Activated CD8-positive, alpha-beta T cell treated with anti-CD3 and anti-CD28 coated beads for 36 hours (primary cell): ENCODE measurements at places on chromosomes 5 and 9. TPM values are rescaled to one million over a fixed set of nuclear protein-coding genes. Genes with fewer than 3 reads are reported as not detected.
A peak's percentile ranks its signal among the peaks of the same experiment; 100 is the strongest.

GRCh38 chr5:171445644-171446516 lies 26.4 kb downstream of the FGF18 start:
- H3K27ac ChIP-seq, result no peak overlapping the region
- H3K36me3 ChIP-seq, result no peaks in the 10 kb centered on the region
- H3K4me1 ChIP-seq, result no peaks in the 10 kb centered on the region
- no peak overlapping the region for H3K4me3 ChIP-seq
- peaks cover 22% of the 10 kb centered on the region for H3K27me3 ChIP-seq

Gene SPRY4
- 1.0 TPM for total RNA-seq

DNA sequence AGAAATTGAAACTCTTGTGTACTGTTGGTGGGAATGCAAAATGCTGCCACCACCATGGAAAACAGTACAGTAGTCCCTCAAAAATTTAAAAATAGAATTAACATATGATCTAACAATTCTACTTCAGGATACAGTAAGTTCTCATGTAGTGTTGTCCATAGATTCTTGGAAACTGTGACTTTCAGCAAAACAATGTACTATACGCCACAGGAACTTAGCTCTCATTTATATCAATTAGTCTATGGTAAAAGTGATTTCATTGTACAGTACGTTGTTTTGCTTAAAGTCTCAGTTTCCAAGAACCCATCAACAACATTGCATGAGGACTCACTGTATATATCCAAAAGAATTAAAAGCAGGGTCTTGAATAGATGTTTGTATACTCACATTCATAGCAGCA lies 233.5 kb upstream of the GAS1 start:
- no peak for DNase-seq
- H3K4me3 ChIP-seq, result no peak overlapping the region
- no peaks in the 10 kb centered on the region for H3K36me3 ChIP-seq
- no peak overlapping the region for H3K27ac ChIP-seq
- H3K27me3 ChIP-seq, result peaks cover under 1% of the 10 kb centered on the region
- H3K4me1 ChIP-seq, result no peaks in the 10 kb centered on the region

- no peak for DNase-seq
- peaks cover 46% of the 10 kb centered on the region for H3K36me3 ChIP-seq
- H3K27me3 ChIP-seq, result no peaks in the 10 kb centered on the region
Observed at GRCh38 chr9:35716230-35716629, 15.8 kb downstream of the TLN1 start.

Gene TMEM252
- total RNA-seq, result not detected

DNA sequence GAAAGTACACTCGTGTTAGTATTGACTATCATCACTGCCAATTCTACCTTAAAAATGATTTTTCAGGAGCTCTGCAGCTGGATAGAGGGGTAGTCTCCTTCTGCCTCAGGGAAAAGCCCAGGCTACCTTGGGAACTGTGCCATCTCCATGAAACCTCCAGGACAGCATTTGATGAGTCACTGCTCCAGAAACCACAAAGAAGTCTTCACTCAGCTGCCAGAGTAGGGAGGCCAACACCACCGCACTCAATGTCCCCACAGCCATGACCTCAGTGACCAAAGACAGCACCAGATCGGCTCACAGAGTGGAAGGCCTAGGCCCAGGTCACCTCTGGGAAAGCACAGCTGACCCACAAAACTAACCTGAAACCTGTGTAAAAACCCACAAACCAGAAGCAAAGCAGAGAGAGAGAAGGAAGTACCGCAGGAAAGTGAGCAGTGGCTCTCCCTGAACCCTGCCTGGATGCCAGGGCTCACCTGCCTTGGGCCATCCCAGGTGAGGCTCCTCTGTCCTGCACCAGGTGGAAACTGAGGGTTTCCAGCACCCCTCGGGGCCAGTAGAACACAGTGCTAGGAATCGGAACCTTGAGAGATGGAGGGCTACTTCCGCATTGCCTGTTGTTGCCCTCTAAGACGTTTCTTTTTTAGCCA lies 30.0 kb downstream of the S1PR3 start:
- peaks cover 2% of the 10 kb centered on the region for H3K27me3 ChIP-seq
- H3K4me3 ChIP-seq, result no peak overlapping the region
- DNase-seq, result no peak

- H3K4me1 ChIP-seq, result no peaks in the 10 kb centered on the region
- no peak overlapping the region for H3K27ac ChIP-seq
- no peak for DNase-seq
- H3K27me3 ChIP-seq, result no peaks in the 10 kb centered on the region
- H3K4me3 ChIP-seq, result no peak overlapping the region
Observed at GRCh38 chr5:116763987-116764866, 189.6 kb upstream of the SEMA6A start.

DNA sequence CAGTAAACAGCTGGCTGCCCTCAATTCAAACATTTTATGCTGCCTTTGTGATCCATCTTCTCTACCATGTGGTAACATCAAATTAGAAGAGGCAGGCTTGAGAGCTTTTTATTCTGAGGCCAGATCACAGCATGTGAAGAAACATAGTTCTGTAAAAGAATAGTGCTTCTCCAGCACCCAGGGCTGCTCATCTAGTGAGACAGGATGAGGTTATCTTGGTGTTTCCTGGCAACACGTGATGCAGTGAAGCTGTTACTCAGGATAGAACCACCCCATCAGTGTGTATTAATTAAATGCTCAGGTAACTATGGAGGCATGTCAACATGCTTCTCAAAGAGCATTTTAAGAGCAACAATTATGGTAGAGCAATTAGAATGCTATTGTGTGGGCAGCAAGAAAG lies 400.5 kb upstream of the ACO1 start:
- H3K27ac ChIP-seq, result no peak overlapping the region
- DNase-seq, result no peak
- H3K4me3 ChIP-seq, result no peak overlapping the region
- H3K4me1 ChIP-seq, result no peaks in the 10 kb centered on the region
- H3K27me3 ChIP-seq, result no peaks in the 10 kb centered on the region

- H3K4me3 ChIP-seq, result no peak overlapping the region
- no peaks in the 10 kb centered on the region for H3K36me3 ChIP-seq
- H3K27ac ChIP-seq, result no peak overlapping the region
- DNase-seq, result no peak
- no peaks in the 10 kb centered on the region for H3K27me3 ChIP-seq
Observed at GRCh38 chr5:113939988-113940387, 421.9 kb upstream of the KCNN2 start.

GRCh38 chr9:121294151-121294743 lies 26.3 kb downstream of the GSN start:
- H3K27ac ChIP-seq, result no peak overlapping the region
- H3K4me1 ChIP-seq, result peaks cover 7% of the 10 kb centered on the region
- H3K4me3 ChIP-seq, result no peak overlapping the region
- peaks cover 6% of the 10 kb centered on the region for H3K27me3 ChIP-seq
- H3K36me3 ChIP-seq, result no peaks in the 10 kb centered on the region

Gene MARCHF11
- total RNA-seq, result not detected

DNA sequence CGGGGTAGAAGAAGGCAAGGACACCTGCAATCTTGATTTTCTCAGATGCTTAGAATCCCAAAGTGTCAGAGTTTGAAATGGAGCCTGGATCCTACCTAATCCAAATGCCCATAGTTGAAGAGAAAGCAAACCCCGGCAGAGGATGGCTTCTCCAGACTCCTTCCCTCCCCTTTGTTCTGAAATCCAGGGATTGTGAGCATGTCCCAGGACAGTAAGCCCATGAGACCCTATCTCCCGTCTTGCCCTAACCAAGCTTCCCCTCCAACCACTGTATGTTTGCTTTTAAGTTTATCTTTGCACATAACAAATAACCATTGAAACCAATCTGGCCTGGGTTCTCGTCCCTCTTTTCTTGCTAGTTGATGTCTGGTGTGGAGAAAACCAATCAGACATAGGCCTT lies 78.3 kb upstream of the NIPAL4 start:
- H3K27me3 ChIP-seq, result no peaks in the 10 kb centered on the region
- H3K36me3 ChIP-seq, result peaks cover 65% of the 10 kb centered on the region
- peaks cover 8% of the 10 kb centered on the region for H3K4me1 ChIP-seq
- H3K4me3 ChIP-seq, result no peak overlapping the region
- DNase-seq, result no peak

DNA sequence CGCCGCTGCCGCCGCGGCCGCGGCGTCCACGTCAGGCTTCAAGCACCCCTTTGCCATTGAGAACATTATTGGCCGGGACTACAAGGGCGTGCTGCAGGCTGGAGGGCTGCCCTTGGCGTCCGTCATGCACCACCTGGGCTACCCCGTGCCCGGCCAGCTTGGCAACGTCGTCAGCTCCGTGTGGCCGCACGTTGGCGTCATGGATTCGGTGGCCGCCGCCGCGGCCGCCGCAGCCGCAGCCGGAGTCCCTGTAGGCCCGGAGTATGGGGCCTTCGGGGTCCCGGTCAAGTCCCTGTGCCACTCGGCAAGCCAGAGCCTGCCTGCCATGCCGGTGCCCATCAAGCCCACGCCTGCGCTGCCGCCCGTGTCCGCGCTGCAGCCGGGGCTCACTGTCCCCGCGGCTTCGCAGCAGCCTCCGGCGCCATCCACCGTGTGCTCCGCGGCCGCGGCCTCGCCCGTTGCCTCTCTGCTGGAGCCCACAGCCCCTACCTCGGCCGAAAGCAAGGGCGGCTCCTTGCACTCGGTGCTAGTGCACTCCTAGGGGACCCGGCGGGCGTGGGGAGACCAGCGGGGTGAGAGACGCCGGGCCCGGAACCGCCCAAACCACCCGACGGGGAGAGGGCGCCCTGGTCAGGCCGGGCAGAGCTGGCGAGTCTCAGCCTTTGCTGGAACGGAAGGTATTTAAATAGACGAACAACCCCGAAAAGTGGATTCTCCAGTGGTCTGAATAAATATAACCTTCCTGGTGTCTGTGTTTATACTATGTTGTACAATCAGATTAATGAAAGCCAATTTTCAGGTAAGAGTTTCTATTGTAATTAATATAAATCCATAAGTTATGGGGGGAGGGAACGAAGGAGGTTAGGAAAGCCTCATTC lies 1.2 kb downstream of the FOXB2 start:
- no peaks in the 10 kb centered on the region for H3K36me3 ChIP-seq
- DNase-seq, result no peak
- H3K27me3 ChIP-seq, result peaks cover 73% of the 10 kb centered on the region
- no peak overlapping the region for H3K27ac ChIP-seq

- H3K36me3 ChIP-seq, result no peaks in the 10 kb centered on the region
- no peak overlapping the region for H3K27ac ChIP-seq
- H3K27me3 ChIP-seq, result peaks cover 33% of the 10 kb centered on the region
- no peak for DNase-seq
Observed at GRCh38 chr9:123960965-123961364, 31.0 kb upstream of the DENND1A start.

DNA sequence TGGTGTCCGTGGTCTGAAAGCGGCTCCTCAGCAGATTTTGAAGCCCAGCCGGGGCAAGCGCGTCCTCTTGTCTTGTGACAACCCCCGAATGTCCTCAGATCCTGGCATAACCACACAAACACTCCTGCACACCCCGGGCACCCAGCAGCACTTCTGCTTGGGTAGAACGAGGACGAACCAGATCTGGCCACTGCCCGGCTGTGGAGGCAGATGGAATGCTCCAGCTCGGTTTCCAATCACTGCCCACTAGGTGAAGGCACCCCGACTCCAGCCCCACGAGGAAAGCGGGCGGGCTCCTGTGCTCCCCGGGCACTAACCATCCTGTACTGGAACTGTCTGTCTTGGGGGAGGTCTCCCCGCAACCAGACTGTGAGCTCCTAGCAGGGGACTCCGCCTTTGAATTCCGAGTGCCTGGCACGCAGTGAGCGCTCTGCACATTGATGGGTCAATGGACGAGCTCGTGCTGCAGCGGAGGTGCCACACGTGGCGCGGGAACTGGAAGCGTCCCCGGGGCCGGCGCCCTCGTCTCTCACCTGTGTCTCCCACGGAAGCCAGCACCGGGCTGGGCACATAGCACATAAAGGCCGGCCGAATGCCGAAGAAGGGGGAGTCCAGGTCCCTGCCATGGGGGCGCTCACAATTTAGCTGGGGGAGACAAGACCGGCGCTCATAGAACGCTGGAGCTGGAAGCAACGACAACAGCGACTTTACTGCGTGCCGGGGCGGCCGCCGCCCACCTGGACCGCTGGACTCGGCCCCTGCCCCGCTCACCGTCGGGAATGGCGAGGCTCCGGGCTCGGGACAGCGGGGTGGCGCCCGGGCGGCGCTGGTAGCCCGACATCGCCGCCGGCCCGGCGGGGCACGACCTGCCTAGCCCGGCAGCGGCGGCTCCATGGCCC lies 608 bp downstream of the ENTR1 start:
- peak; percentile 58 for DNase-seq
- peak overlapping the region; percentile 95 for H3K27ac ChIP-seq
- H3K27me3 ChIP-seq, result no peaks in the 10 kb centered on the region
- peak overlapping the region; percentile 97 for H3K4me3 ChIP-seq
- H3K36me3 ChIP-seq, result peaks cover 70% of the 10 kb centered on the region
- H3K4me1 ChIP-seq, result peaks cover 55% of the 10 kb centered on the region

- H3K27ac ChIP-seq, result no peak overlapping the region
- no peaks in the 10 kb centered on the region for H3K36me3 ChIP-seq
- H3K27me3 ChIP-seq, result no peaks in the 10 kb centered on the region
- no peak for DNase-seq
- no peaks in the 10 kb centered on the region for H3K4me1 ChIP-seq
- no peak overlapping the region for H3K4me3 ChIP-seq
Observed at GRCh38 chr9:38035873-38036272, 33.2 kb downstream of the SHB start.

Gene PLPP6
- total RNA-seq, result 2.8 TPM

DNA sequence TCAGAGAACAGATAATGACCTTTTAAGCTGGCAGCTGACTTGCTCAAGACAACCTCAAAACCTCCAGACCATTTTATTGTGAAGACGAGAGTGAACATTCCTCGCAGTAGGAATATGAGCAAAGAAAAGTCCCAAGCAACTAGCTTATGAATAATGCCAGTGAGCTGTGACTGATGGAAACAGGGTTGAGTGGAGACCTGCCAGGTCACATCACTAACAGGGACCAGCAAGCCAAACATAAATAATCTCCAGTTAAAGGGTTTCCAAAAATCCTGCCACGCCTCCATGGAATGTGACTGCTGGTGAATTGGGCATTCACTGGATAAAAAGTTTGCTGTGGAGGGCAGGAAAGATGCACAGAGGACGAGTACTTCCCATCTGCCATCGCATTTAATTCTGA lies 185.4 kb downstream of the CRB2 start:
- no peak for DNase-seq
- H3K27ac ChIP-seq, result no peak overlapping the region
- H3K36me3 ChIP-seq, result no peaks in the 10 kb centered on the region
- H3K4me1 ChIP-seq, result peaks cover 6% of the 10 kb centered on the region
- H3K27me3 ChIP-seq, result no peaks in the 10 kb centered on the region
- no peak overlapping the region for H3K4me3 ChIP-seq

DNA sequence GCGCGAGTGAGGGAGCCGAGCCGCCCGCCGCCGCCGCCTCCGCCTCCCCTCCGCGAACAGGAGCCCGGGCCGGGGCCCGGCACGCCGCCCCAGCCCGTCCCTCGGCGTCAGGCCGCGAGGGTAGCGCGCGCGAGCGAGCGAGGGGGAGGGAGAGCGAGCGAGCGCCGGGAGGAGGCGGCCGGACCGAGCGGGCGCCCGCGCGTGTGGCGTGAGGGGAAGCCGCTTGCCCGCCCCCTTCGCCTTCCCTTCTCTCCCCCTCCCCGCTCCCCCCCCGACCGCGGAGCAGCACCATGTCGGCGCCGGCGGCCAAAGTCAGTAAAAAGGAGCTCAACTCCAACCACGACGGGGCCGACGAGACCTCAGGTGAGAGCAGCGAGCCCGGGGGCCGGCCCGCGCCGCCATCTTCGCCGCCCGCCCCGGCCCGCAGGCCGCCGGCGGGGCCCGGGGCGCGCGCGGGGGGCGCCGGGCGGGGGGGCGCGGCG lies 312 bp downstream of the SET start:
- H3K27ac ChIP-seq, result peak overlapping the region; percentile 66
- DNase-seq, result peak; percentile 57
- H3K4me1 ChIP-seq, result peaks cover 62% of the 10 kb centered on the region
- no peaks in the 10 kb centered on the region for H3K27me3 ChIP-seq
